ENCODE measurements at places on chromosomes 13 and 19.

DNA sequence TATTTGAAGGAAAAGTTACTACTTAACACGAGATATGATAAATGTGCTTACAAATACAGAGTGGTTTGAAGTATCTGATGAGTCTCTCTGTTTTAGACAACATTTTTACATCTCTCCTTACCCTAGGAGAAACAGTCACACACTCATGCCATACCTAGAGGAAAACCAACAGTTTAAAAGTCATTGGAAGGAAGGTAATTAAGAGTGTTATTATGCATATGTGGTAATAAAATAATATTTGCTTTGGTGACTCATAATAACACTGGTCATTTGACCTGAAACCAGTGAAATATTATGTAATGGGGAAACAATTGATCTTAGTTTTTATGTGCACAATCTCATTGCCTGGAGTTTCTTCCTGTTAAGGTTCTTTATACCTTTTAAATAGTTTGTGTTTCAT is 136.9 kb upstream of the SOX21 start:
- no peak for DNase-seq

GRCh38 chr19:7504684-7505083 is 11.2 kb upstream of the ZNF358 start:
- no peak for DNase-seq

- DNase-seq, result no peak
Measured at GRCh38 chr19:38717855-38718254, 26.4 kb downstream of the CAPN12 start.

DNA sequence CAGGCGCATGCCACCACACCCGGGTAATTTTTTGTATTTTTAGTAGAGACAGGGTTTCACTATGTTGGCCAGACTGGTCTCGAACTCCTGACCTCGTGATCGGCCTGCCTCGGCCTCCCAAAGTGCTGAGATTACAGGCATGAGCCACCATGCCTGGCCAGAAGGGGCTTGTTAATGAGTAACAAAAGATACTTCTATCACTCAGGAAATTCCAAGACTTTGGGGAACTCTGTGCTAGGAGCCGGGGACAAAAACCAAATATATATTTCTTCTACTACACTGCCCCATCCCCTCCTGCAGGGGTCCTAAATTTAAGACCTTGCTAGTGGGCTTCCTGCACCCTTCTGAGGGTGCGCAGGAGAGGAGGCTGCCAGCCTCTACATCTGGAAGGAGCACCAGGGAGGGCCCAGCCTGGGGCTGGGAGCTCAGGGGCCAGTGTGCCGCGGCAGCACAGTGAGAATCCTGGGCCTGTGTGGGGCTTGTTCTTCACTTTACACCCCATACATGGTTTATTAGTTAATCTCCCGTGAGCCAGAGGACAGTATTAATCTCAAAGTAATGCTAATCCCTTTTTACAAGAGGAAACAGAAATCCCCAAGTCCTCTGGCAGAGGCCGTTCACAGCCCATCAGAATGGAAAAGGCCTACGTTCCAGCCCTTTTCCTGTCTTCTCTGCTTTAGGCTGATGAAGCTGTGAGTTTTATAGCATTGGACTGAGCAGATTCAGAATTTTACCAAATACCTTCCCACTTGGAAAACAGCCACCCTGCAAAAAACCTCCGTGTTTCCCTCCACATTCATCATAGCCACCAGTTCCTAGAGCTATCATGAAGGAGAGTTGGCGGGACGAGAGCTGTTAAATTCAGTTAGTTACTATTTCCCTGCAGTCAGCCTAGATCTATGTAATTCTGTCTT is 44.4 kb upstream of the NPAS1 start:
- DNase-seq, result no peak

GRCh38 chr13:48502601-48503319 is 30.1 kb downstream of the RCBTB2 start:
- no peak for DNase-seq

DNA sequence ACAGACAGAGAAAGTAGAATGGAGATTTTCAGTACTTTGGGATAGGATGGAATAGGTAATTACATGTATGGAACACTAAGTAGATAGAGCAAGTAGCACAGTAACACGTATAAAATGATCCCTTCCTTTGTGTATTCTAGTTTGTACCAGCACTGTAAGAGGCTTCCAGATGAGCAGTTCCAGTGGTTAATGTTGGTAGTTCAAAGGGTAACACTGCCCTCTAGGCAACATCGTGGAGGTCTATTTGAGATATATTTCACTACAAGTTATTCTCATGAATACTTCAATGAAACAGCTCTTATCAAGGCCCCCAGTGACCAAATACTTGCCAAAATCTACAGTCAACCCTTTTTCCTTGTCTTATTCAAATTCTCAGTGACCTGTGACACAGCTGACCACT is 13.5 kb upstream of the ZNF563 start:
- no peak for DNase-seq

GRCh38 chr19:3179739-3180293 is 1.2 kb downstream of the S1PR4 start:
- no peak for DNase-seq
